Right renal pelvis (tissue), 4 donors: ENCODE measurements at places on chromosomes 13 and 19. TPM values are rescaled to one million over a fixed set of nuclear protein-coding genes. Genes with fewer than 3 reads are reported as not detected.

- DNase-seq = no peak
Observed at GRCh38 chr19:33719366-33720154, 77.1 kb upstream of the KCTD15 start.

DNA sequence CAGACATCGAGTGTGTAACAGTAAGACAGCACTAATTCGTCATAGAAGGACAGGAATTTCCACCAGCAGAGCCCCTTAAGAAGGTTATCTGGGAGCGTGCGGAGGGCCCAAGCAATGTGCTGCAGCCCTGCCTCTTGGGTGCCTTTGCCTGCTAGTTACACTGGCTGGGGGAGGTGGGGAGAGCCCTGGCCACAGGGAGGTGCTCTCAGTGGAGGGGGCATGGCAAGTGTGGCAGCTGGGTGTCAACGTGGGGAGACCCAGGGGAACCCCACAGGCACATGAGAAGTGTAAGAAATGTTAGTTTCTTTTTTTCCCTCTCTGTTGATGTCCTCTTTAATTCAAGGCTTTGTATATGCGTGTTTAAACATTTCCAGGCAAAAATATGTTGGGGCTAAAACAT lies 50.9 kb upstream of the TMTC4 start:
- no peak for DNase-seq

DNA sequence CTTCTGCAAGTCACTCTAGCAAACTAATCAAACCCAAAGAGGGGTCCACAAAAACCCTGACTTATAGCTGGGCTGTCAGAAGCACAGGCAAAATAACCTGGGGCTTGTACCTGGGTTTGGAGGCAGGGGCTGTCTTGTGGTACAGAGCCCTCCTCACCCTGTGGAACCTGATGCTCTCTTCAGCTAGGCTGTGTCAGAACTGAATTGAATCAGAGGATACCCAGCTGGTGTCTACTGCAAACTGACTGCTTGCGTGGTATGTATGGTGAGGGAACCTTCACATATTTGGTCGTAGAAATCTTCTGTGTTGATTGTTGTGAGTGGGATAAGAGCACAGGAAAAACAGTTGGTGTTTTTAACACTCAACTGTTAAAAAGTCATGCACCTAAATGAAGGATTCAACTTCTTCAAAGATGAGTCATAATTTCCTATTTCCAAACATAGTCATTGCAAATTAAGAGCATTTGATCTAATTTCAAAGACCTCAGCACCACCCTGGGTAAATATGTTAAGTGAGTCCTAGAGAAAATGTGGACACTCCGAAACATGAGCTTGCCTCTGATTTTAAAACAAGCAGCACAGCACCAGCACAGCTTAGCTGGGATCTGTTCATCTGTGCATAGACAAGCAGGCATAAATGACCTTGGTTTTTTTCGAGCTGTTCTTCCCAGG lies 840.2 kb downstream of the UQCRFS1 start:
- no peak for DNase-seq

PLEKHG2 gene
- polyA plus RNA-seq = 85.5 TPM

DNA sequence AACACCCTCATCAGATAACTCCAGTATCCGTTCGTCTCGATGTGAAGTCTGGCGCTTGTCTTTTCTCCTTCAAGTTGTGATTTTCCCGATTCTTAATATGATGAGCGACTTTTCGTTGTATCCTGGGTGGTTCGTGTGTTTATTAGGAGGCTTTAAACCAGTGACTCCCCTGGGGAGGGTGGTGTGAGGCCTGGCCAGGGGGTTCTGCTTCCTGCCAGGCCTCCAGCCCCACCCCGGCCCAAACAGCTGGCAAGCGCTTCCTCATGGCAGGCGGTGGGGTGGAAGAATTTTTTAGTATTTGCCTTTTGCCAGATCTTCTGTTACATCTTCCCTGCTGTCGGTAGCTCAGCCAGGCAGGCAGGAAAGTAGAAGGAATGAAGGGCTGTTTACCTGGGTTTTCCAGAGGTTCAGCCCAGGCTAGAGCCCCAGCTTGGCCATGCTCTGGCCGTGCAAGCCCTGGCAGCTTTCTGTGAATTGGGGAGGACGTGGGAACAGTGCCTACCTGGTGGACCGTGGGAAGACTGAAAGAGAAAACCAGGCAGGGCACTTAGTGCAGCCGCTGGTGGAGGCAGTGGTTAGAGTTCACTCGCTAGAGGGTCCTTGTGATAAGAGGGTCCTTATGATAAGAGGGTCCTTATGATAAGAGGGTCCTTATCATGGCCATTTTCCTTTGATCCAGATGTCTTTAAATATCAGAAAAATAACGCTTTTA lies 37.7 kb upstream of the DCUN1D2 start:
- DNase-seq = no peak

CELF5 gene
- polyA plus RNA-seq = 2.0 TPM

DNA sequence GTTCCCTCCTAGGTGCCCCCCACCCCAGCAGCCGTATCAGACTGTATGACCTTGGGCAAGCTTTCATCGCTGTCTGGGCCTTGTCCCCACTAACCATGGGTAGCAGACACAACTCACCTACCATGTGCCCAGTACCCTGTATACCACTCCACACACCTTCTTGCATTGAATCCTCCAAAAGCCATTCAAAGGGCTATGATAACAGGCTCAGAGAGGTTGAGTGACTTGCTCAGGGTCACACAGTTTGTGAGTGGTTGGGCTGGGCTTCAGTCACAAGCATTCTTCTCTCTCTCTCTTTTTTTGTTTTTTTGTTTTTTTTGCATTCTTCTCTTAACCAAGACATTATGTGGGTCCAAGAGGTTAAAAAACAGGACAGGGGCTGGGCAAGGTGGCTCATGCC lies 2.6 kb downstream of the RASAL3 start:
- no peak for DNase-seq

DNA sequence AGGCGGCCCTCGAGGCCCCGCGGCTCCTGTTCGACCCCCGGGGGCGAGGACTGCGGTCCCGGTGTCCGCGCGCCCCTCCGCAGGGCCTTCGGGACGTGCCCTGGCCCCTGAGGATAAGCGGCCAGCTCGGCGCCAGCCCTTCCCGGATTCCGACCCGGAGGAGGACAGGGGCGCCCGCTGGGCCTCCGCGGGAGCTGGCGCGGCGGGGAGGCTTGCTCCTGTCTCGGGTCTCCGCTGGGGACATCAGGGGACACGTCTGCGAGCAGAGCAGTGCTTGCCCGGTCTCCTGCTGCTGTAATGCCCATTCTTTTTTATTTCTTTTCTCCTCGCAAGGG lies 829 bp downstream of the B3GLCT start:
- DNase-seq = peak; percentile 36

DNA sequence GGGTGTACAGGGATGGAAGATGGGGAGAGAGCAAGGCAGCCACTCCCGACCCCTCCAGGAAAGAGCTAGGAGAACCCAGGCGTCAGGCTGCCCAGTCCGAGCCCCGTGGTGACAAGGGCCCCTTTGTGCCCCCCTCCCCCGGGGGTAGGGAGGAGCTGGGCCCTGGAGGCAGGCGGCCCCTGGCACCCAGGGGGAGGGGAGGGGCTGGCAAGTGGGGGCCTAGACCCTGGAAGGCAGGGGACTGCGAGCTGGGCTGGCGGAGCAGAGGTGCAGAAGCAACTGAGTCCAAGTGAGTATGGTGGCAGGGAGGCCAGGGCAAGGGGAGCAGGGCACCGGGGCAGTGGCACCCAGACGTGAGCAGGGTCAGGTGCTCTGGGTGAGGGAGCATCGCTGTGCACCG lies at the start of gene MAG:
Gene MAG (plus strand): TSS at position 246 of the 400 bp plus-strand sequence. CDS start 3,248 bp downstream, outside the sequence.
- no peak for DNase-seq

- DNase-seq = no peak
Observed at GRCh38 chr19:17302391-17303166, 646 bp downstream of the ABHD8 start.

- no peak for DNase-seq
Observed at GRCh38 chr13:27200413-27201070, 28.9 kb upstream of the USP12 start.

- no peak for DNase-seq
Observed at GRCh38 chr19:13865571-13866462, 11.1 kb upstream of the NANOS3 start.
